ENCODE measurements at places on chromosomes 5 and 9.

GRCh38 chr5:177310757-177311391 lies 824 bp downstream of the MXD3 start:
- no peak for DNase-seq

- DNase-seq = no peak
Observed at GRCh38 chr5:63439537-63439936, 522.7 kb downstream of the HTR1A start.

DNA sequence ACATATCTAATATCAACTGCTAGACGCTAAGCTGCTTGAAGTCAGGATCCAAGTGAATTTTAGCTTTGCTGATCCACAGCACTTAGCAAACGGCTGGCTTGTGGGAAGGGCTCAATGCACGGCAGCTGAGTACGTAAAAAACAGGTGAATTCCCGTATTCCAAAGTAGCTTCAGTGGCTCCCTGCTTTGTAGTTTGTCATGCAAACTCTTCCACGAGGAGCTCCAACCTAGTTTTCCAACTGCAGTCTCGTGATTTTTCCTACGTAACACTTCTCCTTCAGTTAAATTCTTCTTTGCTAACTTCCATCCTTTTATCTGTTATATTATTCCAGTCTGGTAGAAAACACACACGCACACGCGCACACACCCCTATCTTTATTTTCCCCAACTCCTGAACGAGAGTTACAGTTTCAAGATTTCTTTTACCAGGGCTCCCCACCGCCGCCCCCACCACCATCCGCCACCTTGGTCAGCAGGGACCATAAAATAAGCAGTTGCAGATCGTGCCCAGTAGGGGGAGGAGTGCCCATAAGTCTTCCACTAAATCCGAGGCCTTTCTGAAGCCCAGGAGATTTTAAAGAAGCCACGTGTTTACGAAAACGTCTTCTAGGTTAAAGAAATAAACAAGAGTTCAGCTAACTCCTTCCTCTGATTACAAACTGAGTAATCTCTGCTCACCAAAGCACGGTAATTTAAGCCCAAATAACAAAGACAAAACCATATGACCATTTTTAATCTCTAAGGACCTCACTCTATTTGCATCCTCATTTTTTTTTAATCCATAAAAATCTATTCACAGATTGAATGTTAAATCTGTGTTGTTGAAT lies 34.8 kb upstream of the TRIO start:
- DNase-seq = no peak

GRCh38 chr9:86550401-86550800 lies 196.2 kb upstream of the TUT7 start:
- no peak for DNase-seq

DNA sequence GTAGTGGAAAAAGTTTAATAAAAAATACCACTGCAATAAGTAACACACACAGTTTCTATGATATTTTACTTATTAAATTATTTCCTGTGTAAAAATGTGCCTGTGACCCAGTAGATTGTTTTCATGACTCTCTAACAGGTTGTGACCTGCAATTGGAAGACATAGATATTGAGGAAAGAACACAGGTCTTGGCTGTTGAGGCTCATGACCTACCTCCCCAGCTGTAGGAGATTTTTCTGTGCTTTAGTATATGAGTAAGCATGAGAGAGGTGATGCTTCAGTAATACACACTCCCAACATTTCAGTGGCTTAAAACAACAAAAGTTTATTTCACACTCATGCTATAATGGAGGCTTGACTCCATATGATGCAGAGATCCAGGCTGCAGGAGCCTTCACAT lies 47.3 kb upstream of the TNC start:
- no peak for DNase-seq

DNA sequence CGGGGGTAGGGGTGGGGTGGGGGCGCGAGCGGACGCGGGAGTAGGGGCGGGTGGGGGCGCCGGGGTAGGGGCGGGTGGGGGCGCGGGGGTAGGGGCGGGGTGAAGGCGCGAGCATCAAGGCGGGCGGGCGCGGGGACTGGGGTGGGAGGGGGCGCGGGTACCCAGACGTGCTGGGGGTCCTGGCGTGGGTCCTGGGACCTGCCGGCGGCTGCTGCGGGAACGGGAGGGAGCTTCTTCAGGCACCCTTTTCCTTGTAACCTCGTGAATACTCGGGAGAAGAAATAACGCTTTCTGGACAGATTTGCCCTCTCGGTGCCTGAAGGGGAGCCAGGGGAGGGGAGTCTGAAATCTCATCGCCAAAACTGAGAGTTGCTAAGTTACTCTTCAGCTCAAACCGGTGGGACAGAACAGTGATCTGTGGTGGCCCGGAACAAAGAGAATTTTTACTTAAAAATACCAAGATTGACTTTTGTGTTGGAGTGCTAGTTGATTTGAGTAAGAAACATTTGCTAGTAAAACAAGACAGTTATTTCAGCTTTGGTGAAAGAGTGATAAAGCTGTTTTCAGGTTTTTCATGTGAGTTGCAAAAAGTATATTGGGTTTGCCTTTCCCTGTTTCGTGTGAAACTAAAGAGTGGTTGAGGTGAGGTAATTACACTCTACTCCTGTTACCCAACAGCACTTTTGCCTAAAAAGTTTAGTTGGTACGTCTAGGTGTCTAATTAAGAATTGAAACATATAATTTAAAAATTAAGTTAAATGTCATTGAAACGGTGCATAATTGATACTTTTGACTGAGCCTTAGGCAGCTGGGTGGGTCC lies 643 bp downstream of the PLEKHG4B start:
- no peak for DNase-seq
